ENCODE measurements at places on chromosomes 6 and 20.

- DNase-seq: no peak
These were observed 5.5 kb downstream of the DYNLT1 start for GRCh38 chr6:158639056-158639455.

- no peak for DNase-seq
These were observed 16.9 kb downstream of the LBP start for GRCh38 chr20:38363004-38363747.

DNA sequence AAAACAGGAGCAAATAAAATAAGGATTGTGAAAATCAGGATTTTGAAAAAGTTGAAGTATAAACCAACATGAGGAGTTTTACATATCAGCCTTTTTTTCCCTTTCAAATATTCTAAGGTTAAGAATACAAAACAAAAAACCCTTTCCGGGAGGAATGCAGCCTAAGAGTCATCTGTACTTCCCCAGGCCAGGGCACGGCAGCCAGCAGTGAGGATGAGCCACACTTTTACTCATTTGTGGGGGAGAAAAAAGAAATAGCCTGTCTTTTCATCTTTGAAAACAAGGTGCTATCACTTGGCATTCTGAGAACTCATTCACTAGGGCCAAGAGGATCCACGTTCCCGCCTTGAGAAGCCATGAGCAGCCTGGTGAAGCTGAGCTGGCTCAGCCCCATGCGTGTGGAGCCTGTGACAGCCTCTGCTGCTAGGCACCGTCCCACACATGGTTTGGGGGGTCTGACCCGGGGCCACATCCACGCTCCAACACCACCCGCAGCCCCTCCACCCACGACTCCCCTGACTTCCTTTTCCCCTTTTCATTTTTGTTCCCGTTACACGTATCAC lies 11.2 kb downstream of the SLC22A1 start:
- DNase-seq: no peak

- peak; percentile 29 for DNase-seq
These were observed 24.7 kb upstream of the CCN6 start for GRCh38 chr6:112029045-112029822.

GRCh38 chr20:3616250-3616649 lies 46.9 kb downstream of the GFRA4 start:
- no peak for DNase-seq

GRCh38 chr6:44224029-44224964 lies 902 bp downstream of the SLC29A1 start:
- no peak for DNase-seq

DNA sequence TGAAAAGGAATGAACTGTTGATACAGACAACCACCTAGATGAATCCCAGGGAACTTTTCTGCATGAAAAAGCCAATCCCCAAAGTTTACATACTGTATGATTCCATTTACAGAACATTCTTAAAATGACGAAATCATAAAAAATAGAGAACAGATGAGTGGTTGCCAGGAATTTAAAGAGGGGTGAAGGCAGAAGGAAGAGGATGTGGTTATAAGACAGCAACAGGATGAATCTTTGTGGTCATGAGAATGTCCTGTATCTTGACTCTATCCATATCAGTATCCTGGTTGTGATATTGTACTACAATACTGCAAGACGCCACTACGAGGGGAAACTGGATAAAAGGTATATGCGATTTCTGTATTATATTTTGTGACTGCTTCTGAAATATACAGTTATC lies 70.1 kb upstream of the EMILIN3 start:
- no peak for DNase-seq

DNA sequence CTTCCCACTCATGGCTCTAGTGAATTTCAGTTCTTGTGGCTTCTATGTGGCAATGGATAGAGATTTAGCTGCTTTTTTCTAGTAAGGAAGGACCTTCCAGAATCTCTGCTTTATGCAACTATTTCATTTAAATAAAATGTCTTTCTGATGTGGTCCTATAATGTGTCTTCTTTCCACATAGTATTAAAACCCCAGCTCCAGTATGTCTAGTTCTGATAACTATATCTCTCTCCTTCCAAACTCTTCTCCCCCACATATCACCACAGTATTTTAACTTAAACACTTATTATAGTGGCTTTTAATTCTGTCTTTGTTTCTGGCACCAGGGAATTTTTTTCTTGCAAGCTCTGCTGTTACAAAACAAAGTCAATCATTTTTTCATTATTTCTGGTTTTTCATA lies 40.6 kb upstream of the SUMO4 start:
- DNase-seq: no peak

DNA sequence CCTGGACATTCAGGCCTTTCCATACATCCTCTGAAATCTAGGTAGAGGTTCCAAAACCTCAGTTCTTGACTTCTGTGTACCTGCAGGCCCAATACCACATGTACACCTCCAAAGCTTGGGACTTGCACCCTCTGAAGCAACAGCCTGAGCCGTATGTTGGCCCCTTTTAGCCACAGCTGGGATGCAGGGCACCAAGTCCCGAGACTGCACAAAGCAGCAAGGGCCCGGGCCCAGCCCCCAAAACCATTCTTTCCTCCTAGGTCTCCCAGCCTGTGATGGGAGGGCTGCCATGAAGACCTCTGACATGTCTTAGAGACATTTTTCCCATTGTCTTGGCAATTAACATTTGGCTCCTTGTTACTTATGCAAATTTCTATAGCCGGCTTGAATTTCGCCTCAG lies 107.4 kb upstream of the FRMD1 start:
- no peak for DNase-seq

DNA sequence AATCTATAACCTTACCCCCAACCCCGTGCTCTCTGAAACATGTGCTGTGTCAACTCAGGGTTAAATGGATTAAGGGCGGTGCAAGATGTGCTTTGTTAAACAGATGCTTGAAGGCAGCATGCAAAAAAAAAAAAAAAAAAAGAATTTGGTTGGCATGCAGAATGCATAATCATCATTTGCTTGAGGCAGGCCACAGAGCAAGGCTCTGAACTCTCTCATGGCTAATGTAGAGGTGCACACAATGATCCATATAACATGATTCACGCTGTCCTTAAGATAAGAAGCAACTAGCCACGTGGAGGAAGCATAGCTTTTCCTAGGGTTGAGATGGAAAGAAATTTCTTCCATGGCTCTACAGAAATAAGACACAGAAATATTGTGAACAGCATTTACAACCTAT lies 27.6 kb upstream of the RPN2 start:
- no peak for DNase-seq
